Tibial nerve (tissue), 4 donors: ENCODE measurements at places on chromosomes 5 and 9. TPM values are rescaled to one million over a fixed set of nuclear protein-coding genes. Genes with fewer than 3 reads are reported as not detected.

MEIKIN gene
- total RNA-seq: not detected

SLC6A19 gene
- not detected for total RNA-seq

IL9 gene
- not detected for total RNA-seq

DIMT1 gene
- total RNA-seq: 18.4 TPM

DNA sequence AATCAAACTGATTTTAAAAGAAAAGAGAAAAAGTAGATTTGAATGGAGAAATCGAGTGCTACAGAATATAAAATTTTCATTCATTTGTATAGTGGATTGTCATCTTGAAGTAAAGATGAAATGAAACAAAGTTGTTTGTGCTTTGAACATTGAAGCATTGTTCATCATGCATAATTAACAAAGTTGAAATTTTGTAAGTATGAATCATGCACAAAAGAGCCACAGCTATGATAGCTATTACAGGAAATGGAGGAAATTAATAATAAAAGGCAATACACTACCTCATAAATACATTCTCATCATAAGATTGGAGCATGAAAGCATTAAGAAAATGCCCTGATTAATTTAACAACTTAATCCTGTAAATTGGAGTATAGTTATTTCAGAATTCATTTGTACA is 153.4 kb upstream of the TLX3 start:
- no peak overlapping the region for H3K4me3 ChIP-seq
- H3K4me1 ChIP-seq: peaks cover 14% of the 10 kb centered on the region
- no peaks in the 10 kb centered on the region for H3K27me3 ChIP-seq

DNA sequence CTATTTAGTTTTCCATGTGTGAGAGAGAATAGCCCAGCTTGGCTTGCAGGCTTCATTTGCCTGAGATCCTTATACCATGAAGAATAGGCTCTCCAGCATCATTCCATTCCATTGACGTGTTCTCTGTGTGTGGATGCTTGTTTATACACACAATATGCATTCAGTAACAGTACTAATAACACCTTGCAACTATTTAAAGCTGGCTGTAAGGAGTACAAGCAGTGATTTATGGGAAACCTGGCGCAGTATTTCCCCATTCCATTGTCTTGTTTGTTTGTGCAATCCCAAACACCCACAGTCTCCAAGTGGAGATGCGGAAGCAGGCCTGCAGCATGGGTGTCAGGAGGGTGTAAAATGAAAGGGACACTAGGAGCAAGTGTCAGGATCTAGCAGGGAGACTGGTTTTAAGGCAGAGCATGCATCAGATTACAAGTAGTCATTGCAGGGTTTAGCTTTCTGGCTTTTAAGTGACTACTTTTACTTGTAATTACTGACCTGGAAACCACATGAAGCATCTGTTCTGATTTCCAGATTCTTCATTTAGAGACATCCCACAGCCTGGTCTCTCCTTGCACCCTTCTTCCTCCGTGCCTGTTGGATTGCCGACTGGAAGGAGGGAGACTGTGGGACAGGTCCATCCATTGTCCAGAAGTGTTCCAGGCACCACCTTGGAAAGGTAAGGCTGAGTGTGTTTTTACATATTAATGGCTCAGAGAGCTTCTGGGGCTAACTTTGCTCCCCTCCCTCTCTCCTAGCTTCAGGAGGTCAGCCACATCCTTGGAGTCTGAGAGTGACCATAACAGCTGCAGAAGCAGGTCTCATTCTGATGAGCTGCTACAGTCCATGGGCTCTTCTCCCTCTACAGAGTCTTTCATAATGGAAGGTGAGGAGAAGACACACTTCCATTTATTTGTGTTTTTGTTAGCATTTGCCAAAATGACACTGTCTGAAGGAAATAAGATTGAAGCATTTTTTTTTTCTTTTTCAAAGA is 241.6 kb downstream of the ARHGEF28 start:
- no peaks in the 10 kb centered on the region for H3K27me3 ChIP-seq
- H3K27ac ChIP-seq: no peak overlapping the region
- DNase-seq: no peak
- no peak overlapping the region for H3K4me3 ChIP-seq

GRCh38 chr9:6584881-6585597 is 60.5 kb downstream of the GLDC start:
- H3K27me3 ChIP-seq: no peaks in the 10 kb centered on the region
- no peak overlapping the region for H3K27ac ChIP-seq
- no peaks in the 10 kb centered on the region for H3K36me3 ChIP-seq
- no peak overlapping the region for H3K4me3 ChIP-seq
- DNase-seq: no peak

DNA sequence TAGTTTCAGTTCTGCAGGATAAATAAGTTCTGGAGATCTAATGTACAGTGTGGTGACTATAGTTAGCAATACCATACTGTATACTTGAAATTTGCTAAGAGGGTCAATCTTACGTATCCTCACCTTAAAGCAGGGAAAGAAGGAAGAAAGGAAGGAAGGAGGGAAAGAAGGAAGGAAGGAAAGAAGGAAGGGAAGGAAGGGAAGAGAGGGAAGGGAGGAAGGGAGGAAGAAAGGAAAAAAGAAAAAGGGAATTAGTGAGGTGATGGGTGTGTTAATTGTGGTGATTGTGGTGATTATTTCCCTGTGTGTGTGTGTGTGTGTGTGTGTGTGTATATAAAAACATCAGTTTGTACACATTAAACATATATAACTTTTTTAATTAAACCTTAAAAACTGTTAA is 242.6 kb upstream of the MSX2 start:
- H3K27ac ChIP-seq: no peak overlapping the region
- H3K36me3 ChIP-seq: no peaks in the 10 kb centered on the region
- no peaks in the 10 kb centered on the region for H3K27me3 ChIP-seq
- no peak for DNase-seq
- no peaks in the 10 kb centered on the region for H3K4me1 ChIP-seq
- H3K4me3 ChIP-seq: no peak overlapping the region

DNA sequence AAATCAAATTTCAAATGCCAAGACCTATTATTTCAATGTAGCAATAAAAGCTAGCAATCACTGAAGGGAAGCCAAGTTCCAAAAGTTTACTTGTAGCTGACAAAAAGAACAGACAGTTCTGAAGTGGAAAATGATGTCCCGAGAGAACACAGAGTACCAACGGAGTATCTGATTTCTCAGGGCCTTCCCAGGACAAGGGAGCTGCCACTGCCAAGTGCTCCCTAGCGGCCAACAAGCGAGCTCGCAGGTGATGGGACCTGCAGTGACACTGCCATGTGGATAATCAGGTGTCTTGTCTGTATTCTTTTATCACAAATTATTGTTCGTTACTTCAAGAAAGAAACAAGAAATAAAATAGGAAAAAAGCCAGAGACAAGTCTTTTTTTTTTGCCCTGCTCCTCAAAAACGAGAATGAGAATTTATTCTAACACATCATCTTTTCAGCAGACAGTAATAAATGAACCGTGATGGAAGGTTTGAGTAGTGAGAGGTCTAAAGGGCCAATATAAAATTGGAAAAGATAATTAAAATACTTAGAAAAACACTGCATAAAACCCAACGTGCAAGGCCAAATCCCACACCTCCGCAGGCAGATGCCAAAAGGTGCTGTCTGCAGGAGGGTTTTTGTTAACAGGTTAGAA is 159.4 kb downstream of the MYO10 start:
- H3K36me3 ChIP-seq: no peaks in the 10 kb centered on the region
- DNase-seq: peak; percentile 20

DNA sequence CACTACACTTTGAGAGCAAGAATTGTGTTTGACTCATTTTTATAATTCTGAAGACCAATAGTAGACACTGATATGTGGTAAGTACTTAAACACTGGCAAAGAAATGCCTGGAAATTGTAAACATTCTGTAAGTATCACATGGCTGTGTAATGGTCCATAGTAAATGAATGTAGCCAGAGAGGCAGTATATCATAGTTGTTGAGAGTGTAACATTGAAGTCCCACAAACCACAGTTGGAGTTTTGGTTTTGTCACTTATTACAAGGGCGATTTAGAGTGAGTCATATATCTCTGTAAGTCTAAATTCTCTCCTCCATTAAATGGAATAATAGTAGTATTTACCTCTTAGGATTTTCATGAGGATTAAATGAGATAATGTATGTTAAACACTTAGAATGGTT is 181.1 kb upstream of the MEF2C start:
- no peaks in the 10 kb centered on the region for H3K27me3 ChIP-seq
- no peak overlapping the region for H3K27ac ChIP-seq
- no peaks in the 10 kb centered on the region for H3K4me1 ChIP-seq
- no peaks in the 10 kb centered on the region for H3K36me3 ChIP-seq
- DNase-seq: no peak

DNA sequence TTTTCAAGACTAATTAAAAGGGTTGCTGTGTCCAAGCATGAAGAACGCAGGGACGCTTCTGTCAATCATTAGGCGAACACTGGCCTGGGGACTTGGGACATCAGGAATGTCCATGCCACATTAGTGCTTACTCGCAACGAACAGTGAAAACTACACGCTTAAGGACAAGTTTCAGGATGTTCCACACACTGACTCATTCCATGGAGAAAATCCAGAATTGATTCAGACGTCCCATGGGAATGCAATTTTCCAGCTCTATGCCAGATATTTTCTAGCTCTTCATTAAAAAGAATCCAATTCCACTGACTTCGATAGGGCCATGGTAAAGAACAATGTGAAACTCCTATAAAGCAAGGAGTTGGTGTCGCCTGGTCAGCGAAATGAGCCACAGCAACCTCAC is 98.2 kb downstream of the CAMSAP1 start:
- DNase-seq: no peak
- H3K36me3 ChIP-seq: no peaks in the 10 kb centered on the region
- H3K4me3 ChIP-seq: no peak overlapping the region
- H3K27me3 ChIP-seq: no peaks in the 10 kb centered on the region

DNA sequence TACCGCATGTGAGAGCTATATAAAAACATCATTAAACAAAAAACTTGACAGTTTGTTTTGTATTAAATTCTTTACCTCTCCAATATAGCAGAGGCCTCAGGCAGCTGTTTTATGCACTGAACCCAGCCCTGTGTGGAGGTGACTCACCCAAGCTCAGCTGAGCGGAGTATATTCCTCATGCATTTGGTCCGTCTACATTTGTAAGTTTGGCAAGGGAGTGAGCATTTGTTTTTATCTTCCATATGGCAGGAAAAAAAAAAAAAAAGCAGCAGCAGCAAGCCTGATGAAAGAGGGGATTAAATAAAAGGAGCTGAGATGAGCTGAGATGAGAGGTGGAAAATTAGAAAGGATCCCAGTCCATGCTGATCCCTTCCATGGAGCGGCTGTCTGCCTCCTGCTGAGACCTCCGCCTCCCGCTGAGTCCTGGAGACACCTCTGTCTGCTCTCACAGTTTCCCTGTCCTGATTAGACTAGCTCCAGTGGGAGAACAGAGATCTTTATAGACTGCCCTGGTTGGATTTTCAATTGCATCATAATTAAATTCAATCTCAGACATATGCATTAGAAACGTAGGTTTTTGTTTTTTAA is 112.0 kb upstream of the CTNND2 start:
- no peaks in the 10 kb centered on the region for H3K27me3 ChIP-seq
- DNase-seq: no peak
- no peaks in the 10 kb centered on the region for H3K36me3 ChIP-seq
- H3K27ac ChIP-seq: no peak overlapping the region
- H3K4me1 ChIP-seq: no peaks in the 10 kb centered on the region

DNA sequence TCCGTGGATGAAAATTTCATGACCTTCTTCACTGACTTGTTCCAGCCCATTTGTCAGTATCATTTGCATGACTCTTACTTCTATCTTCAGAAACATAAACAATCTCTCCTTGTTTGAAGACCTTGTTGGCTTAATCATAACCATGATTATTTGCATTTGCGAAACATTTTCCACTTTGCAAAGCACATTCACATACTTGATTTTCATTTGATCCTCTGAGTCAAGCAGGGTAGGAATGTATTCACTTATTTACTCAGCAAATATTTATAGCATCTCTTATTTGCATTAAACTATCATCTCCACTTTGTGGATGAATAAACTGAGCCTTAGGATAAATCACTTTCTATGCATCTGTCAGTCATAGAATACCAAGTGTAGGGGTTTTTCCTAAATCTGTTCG is 343.0 kb upstream of the SGCD start:
- H3K4me1 ChIP-seq: no peaks in the 10 kb centered on the region
- no peak for DNase-seq
- no peaks in the 10 kb centered on the region for H3K27me3 ChIP-seq
- no peak overlapping the region for H3K4me3 ChIP-seq
- no peaks in the 10 kb centered on the region for H3K36me3 ChIP-seq
- no peak overlapping the region for H3K27ac ChIP-seq

DNA sequence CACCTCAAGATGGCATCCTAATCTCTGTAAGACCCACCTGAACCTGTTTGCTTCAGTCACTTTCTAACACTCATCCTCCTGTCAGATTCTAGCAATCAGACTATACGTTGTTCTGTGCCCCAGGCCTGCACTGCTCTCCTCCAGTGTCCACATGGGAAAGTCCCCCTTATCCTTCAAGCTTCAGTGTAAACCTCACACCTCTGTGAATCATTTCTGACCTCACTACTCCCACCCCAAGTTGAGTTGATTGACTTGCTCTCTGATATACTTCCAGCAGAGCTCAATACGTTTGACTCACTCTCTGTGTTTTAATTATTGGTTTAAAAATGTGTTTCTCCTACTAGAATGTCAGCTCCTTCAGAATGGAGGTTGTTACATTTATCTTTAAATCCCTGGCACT is 240.2 kb downstream of the FBXL17 start:
- DNase-seq: no peak
- H3K27me3 ChIP-seq: no peaks in the 10 kb centered on the region
- no peak overlapping the region for H3K4me3 ChIP-seq
- H3K4me1 ChIP-seq: no peaks in the 10 kb centered on the region

DNA sequence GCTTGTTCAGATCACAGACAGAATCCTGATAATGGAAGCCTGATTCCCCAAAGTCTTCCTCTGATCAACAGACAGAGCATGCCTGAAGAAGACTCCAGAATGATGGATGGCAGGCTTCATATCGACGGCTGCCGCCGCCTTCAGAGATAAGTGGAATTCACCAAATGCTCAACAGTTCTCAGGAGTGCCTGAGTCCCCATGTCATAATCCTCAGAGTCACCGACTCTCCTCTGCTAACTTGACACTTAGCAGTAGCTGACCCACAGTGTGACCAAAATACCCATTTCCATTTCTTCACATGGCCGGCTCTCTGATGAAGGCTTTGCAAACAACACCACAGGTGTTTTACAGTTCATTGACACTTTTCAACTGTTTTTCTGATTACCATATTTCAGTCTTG is 58.7 kb downstream of the PRDM6 start:
- H3K27ac ChIP-seq: no peak overlapping the region
- H3K36me3 ChIP-seq: no peaks in the 10 kb centered on the region
- no peak overlapping the region for H3K4me3 ChIP-seq
- no peaks in the 10 kb centered on the region for H3K27me3 ChIP-seq
- H3K4me1 ChIP-seq: no peaks in the 10 kb centered on the region
